ENCODE measurements at places on chromosomes 2 and 18.

- DNase-seq = no peak
These were observed 67.6 kb downstream of the TPGS2 start for GRCh38 chr18:36761186-36761698.

DNA sequence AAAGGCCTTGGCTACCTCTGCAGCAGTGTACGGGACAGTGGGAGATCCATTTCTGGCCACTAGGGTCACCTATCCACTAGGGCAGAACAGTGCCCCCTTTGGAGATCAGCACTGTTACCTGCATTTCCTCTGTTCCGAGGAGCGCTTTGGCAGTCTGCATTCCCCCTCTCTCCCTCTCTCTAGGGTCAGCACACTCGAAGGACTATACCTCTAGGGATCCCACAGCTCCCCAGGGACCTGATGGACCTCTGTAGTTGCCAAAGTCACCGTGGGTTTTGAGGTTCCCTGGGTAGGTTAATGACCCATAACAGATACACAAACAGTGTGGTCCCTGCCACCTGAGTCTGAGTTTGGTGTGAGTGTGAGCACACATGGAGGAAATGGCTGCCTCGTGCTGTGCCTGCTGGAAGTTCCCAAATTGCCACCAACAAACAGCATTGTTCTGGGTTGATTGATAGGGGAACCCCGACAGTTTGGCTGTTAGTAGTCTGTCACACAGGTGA, 99.8 kb upstream of the VWC2L start:
- DNase-seq = no peak

GRCh38 chr2:221527776-221528309, 44.3 kb downstream of the EPHA4 start:
- DNase-seq = no peak

- no peak for DNase-seq
These were observed 819 bp upstream of the NCOA1 start for GRCh38 chr2:24490181-24490689.

- DNase-seq = no peak
These were observed at the start of gene ARL4C for GRCh38 chr2:234496835-234497593. Gene ARL4C (minus strand): TSS chr2:234497081. CDS start chr2:234496586, 495 bp downstream.

DNA sequence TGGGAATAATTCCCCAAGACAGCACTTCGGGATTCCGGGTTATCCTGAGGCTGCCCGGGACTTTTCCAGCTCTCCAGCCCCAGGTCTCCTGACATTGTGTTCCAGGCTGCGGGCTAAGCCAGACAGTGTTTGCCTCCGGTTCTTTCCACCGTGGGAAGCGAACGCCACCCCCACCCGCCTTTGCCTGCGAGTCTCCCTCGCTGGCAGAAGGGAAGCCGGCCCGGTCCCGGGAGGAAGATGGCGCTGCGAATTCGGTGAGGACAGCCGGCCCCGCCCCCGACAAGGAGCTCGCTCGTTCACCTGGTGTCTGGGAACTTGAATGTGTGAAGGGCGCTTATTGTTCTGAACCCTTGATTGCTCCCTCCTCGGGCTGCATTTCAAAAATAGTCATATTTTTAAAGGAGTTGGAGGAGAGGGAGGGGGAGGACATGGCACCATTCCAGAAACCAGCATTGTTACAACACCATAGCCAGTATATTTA, 2.9 kb downstream of the LRATD1 start:
- DNase-seq = no peak

All from activated naive CD4-positive, alpha-beta T cell (primary cell).